ENCODE measurements at places on chromosomes 3 and 15.

GRCh38 chr3:72263223-72263990, 478.5 kb upstream of the PROK2 start:
- no peak for DNase-seq

DNA sequence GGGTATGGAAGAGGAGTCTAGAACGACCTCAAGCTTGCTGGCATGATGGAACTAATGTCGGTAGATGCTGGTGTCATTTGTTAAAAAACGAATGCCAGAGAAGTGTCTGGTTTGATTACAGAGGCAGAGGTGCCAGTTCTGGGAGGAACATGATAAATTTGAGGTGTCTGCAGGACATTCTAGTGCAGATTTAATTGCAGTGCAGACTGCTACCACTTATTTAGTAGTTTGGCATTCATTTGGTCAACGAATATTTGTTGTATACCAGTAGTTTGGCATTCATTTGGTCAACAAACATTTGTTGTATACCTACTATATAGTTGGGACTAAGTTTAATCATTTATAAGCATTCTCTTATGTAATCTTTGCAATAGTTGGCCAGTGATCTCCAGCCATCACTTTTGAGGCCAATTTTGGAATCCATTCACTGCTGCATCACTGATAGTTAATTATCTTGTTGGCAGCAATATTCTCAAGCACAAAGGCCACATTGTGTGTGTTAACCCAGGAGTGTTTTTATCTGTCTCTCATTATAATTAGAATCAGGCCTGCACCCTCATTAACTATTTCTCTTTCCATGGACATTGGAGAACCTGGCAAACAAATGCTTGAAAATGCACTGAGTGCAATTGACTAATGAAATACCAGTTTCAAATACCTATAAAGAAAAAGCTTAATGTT, 19.5 kb upstream of the TGFBR2 start:
- no peak for DNase-seq

DNA sequence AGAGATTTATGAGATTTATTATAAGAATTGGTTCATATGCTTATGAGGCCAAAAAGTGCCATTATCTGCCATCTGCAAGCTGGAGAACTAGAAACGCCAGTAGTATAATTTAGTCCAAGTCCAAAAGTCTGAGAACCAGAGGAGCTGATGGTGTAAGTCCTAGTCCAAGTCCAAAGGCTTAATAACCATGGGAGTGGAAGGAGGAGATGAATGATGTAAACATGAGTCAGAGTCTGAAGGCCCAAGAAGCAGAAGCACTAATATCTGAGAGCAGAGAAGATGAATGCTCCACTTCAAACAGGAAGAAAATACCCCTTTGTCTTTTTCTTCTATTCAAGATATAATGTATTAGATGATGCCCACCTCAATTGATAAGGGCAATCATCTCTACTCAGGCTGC, 185.7 kb downstream of the CGGBP1 start:
- no peak for DNase-seq

GRCh38 chr3:196624907-196625306, 14.6 kb upstream of the NRROS start:
- no peak for DNase-seq

DNA sequence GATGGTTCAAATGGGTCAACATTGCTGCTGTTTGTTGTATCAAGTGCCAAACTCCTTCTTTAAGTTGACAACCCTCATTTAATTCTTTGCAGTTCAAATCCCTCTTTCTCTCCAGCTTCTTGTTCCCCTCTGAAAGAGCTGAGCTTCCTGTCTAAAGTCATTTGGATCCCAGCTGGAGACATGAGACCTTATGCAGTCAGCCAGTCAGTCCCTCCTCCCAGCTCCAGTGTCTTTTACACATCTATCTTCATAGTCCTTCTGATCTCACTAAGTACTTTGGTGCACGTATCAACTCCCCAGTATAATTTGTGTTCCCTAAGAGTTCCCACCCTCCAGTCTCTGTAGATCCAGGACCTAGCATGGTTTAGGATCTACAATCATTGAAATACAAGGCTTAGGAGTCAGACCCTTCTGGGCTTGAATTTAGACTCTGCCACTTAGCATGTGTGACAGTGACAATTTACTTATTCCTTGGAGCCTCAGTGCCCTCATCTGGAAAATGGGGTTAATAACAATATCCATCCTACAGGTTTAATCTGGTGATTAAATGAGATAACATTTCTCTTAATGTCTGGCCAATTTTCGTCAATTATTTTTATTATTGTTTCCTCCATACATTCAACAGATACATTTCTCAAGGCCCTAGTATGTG, 102.8 kb upstream of the SEMA6D start:
- DNase-seq, result no peak

DNA sequence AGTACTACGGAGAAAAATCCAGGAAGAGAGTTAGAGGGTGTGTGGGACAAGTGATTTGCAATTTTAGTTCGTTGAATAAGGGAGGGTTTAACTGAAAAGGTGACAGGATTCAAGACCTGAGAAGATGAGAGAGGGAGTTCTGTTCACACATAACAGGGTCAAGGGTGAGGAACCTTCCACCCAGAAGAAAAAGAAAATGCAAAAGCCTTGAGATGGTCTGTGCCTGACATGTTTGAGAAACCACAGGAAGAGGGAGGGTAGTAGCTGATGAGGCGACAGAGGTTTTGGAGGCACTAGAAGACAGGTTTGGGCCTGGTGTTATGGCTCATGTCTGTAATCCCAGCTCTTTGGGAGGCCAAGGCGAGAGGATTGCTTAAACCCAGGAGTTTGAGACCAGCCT, 591 bp upstream of the SLC25A20 start:
- DNase-seq, result no peak

DNA sequence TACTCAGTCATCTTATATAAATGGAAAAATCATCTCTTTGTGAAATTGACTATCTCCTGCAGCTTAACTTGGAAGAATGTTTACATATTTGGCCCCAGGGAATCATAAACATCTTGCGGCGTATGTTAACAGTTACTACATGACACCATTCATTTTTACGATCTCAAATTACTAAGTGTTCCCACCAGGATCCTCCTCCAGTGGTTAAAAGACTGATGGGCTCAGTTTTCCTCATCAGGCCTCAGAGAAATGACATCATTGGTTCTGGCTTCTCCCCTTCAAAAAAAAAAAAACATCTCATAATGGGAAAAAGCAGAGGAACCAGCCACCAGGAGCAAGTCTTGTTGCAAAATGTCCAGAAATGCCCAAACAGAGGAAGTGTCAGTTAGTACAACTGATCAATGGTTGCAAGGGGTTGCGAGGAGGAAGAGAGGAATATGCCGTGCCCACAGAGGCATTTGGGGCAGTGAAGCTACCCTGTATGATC, 70.5 kb upstream of the LIPC start:
- DNase-seq, result peak; percentile 13

DNA sequence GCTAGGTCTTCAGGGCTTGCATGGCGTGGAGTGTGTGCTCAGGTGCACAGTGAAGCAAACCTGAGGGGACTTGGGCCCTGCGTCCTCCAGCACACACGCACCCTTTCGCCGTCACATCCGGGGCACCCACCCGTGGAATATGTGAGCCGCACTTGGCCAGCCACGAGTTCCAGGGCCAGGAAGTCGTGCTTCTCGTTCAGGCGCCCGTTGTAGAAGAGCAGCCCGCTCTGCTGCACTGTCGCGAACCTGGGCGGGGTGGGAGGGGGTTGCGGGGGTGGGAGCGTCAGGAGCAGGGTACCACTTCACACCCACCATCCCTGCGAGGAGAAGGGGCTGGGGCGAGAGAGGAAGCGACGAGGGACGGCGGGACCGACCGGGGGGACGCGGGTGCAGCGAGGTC, 7.1 kb downstream of the CELSR3 start:
- DNase-seq, result no peak

DNA sequence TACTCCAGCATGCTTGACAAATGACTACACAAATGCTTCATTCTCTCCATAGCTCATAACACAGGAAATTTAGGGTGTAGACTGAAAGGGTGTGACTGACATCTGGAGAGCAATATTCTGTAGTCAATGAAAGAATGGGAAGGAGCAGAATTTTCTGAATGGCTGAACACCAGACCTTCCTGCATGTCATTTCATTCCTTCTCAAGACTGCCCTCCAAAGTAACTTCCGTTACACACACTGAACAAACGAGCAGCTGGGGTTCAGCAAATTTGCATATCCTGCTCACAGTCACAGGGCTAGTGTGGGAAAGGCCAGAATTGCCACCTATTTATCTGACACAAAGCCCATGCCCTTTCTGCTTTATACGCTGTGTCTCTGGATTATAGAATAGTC, 325.0 kb upstream of the CFAP20DC start:
- peak; percentile 6 for DNase-seq

GRCh38 chr3:55185380-55185779, 257.5 kb upstream of the LRTM1 start:
- DNase-seq, result no peak

Measured in NCI-H526 treated with DMSO at 0.1 percent for 48 hours (cell line).